ENCODE measurements at places on chromosomes 6 and 20.

DNA sequence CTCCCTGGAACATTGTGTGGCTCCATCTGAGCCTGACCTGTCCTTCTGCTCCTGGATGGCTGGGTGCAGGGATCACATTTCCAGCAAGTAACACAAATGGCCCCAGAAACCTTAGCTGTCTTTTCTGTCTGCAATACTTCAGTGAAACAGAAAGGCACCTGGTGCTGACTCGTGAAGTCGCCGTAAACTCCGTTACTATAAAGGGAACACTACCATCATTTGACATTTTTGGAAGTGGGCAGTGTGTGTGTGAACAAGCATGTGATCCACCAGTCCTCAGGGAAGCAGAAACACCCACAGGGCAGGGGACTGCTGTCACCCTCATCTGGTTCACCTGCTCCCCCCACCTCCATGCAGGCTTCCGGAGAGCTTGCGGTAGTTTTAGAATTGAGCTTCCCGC, 23.9 kb downstream of the SERPINB6 start:
- no peak for DNase-seq

GRCh38 chr6:35651244-35651643, 37.5 kb downstream of the FKBP5 start:
- DNase-seq = no peak

DNA sequence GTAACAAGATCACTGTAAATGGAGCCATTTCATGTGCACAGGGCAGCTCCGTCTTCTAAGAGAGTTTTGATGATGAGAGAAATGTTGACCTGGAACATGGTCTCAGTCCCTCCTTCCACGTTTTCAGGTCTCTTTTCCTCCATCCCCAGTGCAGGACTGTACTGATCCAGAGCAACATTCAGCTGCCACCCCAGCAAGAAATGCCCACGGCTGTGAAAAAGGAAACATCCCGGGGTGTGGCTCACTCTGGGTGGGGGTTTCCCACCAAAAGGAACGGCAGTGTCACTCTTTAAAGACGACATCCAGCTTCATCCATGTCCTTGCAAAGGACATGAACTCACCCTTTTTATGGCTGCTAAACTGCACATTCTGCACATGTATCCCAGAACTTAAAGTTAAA, 92.6 kb downstream of the ERMARD start:
- DNase-seq = no peak

- no peak for DNase-seq
Measured at GRCh38 chr6:149855741-149856140, 8.4 kb downstream of the LRP11 start.

DNA sequence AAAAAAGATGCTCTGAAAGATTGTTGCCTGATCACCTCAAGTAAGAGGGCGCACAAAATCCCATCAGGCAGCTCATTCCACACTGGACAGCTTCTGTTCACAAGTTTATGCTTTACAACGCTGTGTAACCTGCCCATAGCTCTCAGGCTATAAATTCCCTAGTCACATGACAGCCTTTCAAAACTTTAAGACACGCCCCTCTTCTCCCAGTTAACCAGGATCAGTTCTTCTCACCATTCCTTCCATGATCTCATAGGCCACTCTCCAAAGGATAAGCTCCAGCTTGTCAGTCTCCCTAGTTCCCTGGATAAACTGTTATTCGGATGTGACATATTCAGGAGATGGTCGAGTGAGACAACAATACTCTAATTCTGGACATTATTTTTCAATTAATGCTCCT, 15.0 kb downstream of the ADNP start:
- no peak for DNase-seq

DNA sequence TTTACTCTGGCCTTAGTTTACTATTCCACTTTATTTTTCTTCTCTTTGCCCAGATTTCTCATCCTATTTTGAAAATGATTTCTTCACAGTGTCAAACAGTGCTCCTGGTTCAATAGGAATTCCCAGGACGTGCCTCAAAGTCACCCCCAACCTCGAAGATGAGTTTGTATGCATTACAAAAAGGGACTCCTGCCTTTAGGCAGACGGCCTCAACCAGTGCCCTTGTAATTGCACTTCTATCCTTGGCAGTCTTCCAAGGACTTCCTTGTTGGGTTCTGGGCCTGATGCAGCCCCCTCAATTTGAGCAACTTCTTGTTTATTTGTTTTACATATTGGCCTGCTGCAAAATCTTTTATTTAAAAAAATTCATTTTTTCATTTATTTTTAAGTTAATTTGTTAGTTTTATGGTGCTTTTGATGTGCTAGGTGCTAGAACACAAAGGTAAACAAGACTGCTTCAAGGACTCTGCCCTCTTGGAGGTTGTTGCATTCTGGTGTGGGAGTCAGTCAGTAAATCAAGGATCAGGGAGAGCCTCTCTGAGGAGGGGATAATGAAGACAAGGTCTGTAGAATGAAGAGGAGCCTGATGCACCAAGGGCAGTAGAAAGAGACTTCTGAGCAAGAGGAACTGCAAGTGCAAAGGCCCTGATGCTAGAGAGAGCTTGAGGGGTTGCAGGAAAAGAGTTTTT, 181.5 kb upstream of the LAMP5 start:
- no peak for DNase-seq

DNA sequence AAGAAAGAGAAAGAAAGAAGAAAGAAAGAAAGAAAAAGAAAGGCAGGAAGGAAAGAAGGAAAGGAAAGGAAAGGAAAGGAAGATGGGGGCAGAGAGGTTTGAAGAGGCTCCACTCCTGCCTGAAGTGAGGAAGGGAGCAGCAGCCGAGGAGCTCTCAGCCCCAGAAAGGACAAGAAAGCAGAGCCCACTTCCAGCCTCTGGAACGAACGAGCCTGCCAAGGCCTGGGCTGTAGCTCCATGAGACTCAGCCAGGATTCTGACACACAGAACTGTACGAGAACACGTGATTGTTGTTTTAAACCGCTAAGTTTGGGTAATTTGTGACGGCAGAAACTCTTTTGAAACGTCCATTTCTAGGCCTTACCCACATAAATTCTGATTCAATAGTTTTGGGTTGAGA, 69.5 kb downstream of the TTLL2 start:
- no peak for DNase-seq

DNA sequence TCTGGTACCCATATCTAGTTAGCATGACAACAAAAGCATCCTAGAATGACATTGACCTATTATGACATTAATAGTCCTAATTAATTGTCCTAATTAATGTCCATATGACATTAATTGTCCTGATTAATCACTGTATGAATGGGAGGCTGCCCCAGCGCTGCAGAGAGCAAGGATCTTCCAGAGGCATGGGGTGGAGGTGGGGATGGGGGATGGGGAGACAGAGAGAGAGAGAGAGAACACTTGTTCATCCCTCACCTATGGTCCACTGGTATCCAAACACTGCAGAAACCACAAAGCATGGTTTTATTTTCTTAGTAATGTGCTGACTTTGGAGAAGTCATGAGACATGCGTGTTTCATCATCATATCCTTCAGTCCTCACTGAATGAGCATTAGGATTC, 235.1 kb downstream of the FNDC1 start:
- DNase-seq = no peak

DNA sequence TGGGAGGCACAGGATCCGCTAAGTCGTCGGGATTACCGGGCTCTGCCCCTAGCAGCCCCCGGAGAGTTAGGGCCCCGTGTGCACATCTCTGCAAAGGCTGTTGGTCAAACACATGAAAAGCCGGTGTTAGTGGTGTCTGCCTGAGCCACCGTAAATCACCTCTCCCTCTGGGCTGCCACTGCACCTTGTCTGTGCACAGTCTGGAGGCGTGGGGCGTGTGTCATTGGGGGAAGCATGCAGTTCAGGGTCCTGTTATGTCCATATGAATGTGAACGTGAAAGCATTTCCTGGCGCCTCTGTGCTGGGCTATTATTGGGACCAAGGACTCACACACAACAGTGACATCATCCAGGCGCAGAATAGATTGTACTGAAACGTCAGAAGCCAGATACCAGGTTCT, 305.6 kb downstream of the NRN1 start:
- no peak for DNase-seq

GRCh38 chr6:33607784-33608161, 13.3 kb upstream of the ITPR3 start:
- DNase-seq = no peak

- DNase-seq = no peak
Measured at GRCh38 chr6:169806701-169807100, 55.3 kb downstream of the ERMARD start.
